ENCODE measurements at places on chromosomes 16 and 17. TPM values are rescaled to one million over a fixed set of nuclear protein-coding genes. Genes with fewer than 3 reads are reported as not detected.

The PNMT gene
- total RNA-seq, result not detected

The CBFB gene
- total RNA-seq, result 160 TPM

The HBQ1 gene
- total RNA-seq, result not detected

The TP53TG3E gene
- total RNA-seq, result not detected

The COPRS gene
- 130 TPM for total RNA-seq

The RPUSD1 gene
- total RNA-seq, result 13.6 TPM

The ABCC12 gene
- not detected for total RNA-seq

The NT5M gene
- total RNA-seq, result 1.3 TPM

The CDH8 gene
- 0.12 TPM for total RNA-seq

The MEFV gene
- under 0.01 TPM for total RNA-seq

The EVI2B gene
- total RNA-seq, result 0.13 TPM

The KRT28 gene
- total RNA-seq, result not detected

The RAB37 gene
- total RNA-seq, result 1.1 TPM

The MRC2 gene
- total RNA-seq, result 264 TPM

The CLEC18C gene
- 0.12 TPM for total RNA-seq

The SARM1 gene
- total RNA-seq, result 6.5 TPM

The SP2 gene
- total RNA-seq, result 1.6 TPM

The DNAAF1 gene
- 0.06 TPM for total RNA-seq

The CRYM gene
- total RNA-seq, result 0.26 TPM

The IRX3 gene
- 0.92 TPM for total RNA-seq
